ENCODE measurements at places on chromosomes 6 and 20. TPM values are rescaled to one million over a fixed set of nuclear protein-coding genes. Genes with fewer than 3 reads are reported as not detected.
A peak's percentile ranks its signal among the peaks of the same experiment; 100 is the strongest.

TUBB2B gene
- polyA plus RNA-seq = not detected

DNA sequence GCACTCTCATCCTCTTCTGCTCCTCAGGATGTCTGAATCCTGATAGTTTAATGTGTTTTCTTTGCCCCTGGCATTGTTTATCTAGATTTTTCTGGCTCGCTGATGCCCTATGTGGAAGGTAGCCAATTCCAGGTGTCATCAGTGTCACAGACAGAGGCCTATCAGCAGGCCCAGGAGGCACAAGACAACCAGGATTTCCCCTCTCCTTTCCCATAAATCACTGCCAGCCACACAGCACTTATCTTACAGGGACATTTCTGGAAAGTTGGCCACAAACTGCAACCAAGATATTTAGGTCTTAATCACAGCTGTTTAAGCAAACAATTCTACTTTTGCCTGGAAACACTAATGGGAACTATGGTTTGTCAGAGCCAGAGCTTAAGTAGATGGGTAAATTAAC is 28.1 kb downstream of the ADGRF5 start:
- H3K36me3 ChIP-seq = no peaks in the 10 kb centered on the region
- H3K27me3 ChIP-seq = no peaks in the 10 kb centered on the region
- H3K27ac ChIP-seq = no peak overlapping the region
- no peak for DNase-seq
- no peak overlapping the region for H3K4me3 ChIP-seq

GRCh38 chr6:105803442-105803841 is 282.7 kb upstream of the PRDM1 start:
- DNase-seq = no peak
- H3K4me3 ChIP-seq = no peak overlapping the region
- H3K4me1 ChIP-seq = no peaks in the 10 kb centered on the region

KCNK15 gene
- not detected for polyA plus RNA-seq

SLC32A1 gene
- not detected for polyA plus RNA-seq

- H3K27ac ChIP-seq = no peak overlapping the region
- H3K4me3 ChIP-seq = no peak overlapping the region
- DNase-seq = no peak
Observed at GRCh38 chr6:30875244-30876038, 8.9 kb upstream of the DDR1 start.

TEAD3 gene
- 0.47 TPM for polyA plus RNA-seq

STX16 gene
- 23.7 TPM for polyA plus RNA-seq

DNA sequence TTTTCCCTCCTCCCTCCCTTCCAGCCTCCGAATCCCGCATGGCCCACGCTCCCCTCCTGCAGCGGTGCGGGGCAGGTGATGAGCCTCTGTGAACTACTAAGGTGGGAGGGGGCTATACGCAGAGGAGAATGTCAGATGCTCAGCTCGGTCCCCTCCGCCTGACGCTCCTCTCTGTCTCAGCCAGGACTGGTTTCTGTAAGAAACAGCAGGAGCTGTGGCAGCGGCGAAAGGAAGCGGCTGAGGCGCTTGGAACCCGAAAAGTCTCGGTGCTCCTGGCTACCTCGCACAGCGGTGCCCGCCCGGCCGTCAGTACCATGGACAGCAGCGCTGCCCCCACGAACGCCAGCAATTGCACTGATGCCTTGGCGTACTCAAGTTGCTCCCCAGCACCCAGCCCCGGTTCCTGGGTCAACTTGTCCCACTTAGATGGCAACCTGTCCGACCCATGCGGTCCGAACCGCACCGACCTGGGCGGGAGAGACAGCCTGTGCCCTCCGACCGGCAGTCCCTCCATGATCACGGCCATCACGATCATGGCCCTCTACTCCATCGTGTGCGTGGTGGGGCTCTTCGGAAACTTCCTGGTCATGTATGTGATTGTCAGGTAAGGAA is at the start of gene OPRM1:
TSS of gene OPRM1 (plus strand) at position 10 of the 612 bp plus-strand sequence. CDS start at position 315, 305 bp downstream.
- peaks cover 24% of the 10 kb centered on the region for H3K27me3 ChIP-seq
- H3K27ac ChIP-seq = peak within 1 kb of the TSS; percentile 64
- H3K4me1 ChIP-seq = no peaks in the 10 kb centered on the region
- no peaks in the 10 kb centered on the region for H3K36me3 ChIP-seq

- no peaks in the 10 kb centered on the region for H3K27me3 ChIP-seq
- H3K4me3 ChIP-seq = no peak overlapping the region
- no peaks in the 10 kb centered on the region for H3K36me3 ChIP-seq
- no peak overlapping the region for H3K27ac ChIP-seq
Observed at GRCh38 chr6:73028893-73029450, 196.3 kb downstream of the KHDC1L start.

NNAT gene
- not detected for polyA plus RNA-seq

GRCh38 chr6:3410385-3411360 is 46.2 kb downstream of the SLC22A23 start:
- H3K27ac ChIP-seq = no peak overlapping the region
- H3K4me1 ChIP-seq = peaks cover 8% of the 10 kb centered on the region
- no peaks in the 10 kb centered on the region for H3K36me3 ChIP-seq
- peak; percentile 11 for DNase-seq
- H3K27me3 ChIP-seq = peaks cover 13% of the 10 kb centered on the region

COL11A2 gene
- polyA plus RNA-seq = 0.30 TPM

DNA sequence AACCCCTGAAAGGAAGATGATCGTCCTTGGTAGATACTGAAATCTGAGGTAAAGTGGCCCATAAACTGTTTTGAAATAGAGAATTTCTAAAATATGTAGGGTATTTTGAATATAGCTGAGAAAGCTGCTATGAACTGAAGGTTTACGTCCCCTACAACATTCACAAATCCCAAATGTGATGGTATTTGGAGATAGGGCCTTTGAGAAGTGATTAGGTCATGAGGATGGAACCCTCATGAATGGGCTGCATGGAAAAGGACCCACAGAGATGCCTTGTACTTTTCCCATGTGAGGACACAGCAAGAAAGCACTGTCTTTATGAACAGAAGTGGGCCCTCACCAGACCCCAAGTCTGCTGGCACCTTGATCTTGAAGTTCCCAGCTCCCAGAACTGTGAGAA is 6.8 kb upstream of the PNISR start:
- DNase-seq = no peak
- no peak overlapping the region for H3K27ac ChIP-seq
- H3K36me3 ChIP-seq = no peaks in the 10 kb centered on the region

ROMO1 gene
- 256 TPM for polyA plus RNA-seq

GRCh38 chr6:39493777-39494176 is 171.3 kb upstream of the KCNK16 start:
- H3K27me3 ChIP-seq = peaks cover 46% of the 10 kb centered on the region
- DNase-seq = no peak
- H3K36me3 ChIP-seq = no peaks in the 10 kb centered on the region
- no peak overlapping the region for H3K4me3 ChIP-seq

DEFB121 gene
- not detected for polyA plus RNA-seq

DNA sequence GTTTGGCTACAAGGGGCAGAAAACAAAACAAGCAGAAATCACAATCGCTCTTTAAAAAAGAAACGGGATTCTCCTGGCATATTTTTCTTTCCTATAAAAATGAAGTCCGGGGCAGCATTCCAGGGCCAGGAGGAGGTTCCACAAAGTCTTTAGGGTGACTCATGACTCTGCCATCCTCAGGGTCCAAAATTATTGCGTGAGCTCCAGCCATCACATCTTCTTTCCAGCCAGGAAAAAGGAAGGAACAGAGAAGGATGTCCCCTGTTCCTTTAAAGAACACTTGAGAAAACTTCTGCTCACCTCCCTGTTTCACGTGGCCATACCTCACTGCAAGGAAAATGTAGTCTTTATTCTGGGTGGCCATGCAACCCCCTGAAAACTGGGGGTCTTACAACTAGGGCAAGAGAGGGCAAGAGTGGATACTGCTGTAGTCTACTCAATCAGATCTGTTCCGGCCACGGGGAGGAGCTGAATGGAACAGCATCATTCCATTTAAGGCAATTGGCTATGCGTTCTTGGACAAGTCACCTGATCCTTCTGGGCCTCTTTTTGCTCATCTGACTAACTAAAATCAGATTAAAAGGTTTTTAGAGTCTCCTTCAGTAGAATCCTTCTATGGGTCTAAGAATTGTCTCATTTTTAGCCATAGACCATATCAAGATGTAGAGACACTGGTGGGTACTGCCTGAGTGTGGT is 49.4 kb downstream of the CTCFL start:
- H3K4me3 ChIP-seq = peak overlapping the region; percentile 93
- H3K27me3 ChIP-seq = no peaks in the 10 kb centered on the region
- peak overlapping the region; percentile 79 for H3K27ac ChIP-seq
- no peaks in the 10 kb centered on the region for H3K36me3 ChIP-seq

GRCh38 chr6:34218691-34219090 is 18.0 kb upstream of the HMGA1 start:
- no peaks in the 10 kb centered on the region for H3K27me3 ChIP-seq
- no peak for DNase-seq
- H3K27ac ChIP-seq = no peak overlapping the region

DNA sequence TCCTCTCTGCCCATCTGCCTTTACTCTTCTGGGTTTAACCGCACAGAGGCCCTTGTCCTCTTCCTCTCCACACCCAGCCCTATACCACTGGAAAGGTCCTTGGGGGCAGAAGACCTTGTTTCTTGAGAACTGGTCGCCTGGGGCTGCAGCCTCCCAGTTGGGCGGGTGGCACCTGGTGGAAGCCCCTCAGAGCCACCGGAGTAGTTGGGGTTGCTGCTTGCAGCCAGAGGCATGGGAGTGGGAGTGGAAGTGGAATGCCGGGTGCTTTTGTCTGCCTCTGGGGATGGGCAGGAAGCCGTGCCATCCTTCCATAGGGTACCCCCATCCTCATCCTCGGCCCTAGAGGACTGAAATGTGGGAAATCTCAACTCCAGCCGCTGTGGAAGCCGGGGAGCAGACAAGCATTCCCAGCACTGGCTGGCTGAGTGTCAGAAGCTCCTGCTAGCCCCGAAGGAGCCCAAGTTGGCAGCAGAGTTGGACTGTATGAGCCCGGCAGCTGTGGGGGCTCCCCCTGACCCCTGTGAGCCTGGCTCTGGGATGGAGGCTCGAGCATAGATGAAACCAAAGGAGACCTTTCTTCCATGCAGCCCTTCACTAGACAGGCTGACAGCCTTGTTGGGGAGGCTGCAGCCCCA is 1.2 kb downstream of the VSTM2L start:
- peaks cover 90% of the 10 kb centered on the region for H3K27me3 ChIP-seq
- H3K4me1 ChIP-seq = peaks cover 20% of the 10 kb centered on the region
- H3K36me3 ChIP-seq = no peaks in the 10 kb centered on the region
- H3K4me3 ChIP-seq = peak overlapping the region; percentile 66

DNA sequence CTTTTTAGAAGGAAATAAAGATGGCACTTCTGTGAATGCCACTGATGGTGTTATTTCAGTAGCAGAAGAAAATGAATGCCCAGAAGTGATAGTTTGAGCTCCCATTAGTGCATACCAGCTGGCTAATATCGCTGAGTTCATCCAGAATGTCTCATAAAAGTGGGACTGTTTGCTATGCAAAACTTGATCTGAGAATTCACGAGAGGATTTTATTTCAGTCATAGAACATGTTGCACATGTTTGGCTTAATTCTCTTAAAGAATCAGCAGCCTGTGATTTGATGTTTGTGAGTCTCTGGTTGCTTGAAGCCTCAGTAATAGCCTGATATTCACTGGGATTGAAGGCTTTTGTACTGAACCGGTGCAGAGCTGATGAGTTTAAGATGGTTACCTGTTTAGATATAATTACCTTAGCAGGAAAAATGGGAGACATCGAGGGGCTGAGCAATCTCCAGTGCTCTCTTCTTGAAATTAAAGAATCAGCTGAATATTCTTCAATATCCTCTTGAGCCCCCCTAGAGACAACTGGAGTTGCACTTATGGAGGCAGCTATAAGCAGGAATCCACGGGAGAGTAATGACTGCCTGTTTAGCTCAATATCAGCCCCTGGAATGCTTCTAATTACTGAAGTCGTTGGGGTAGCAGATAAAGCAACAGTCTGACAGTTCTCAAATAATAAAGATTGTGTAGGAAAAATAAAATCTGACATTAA is 955.5 kb downstream of the PHF3 start:
- H3K36me3 ChIP-seq = peaks cover 7% of the 10 kb centered on the region
- no peak overlapping the region for H3K27ac ChIP-seq
- H3K4me3 ChIP-seq = no peak overlapping the region
- no peak for DNase-seq
- no peaks in the 10 kb centered on the region for H3K4me1 ChIP-seq

HLA-DOB gene
- polyA plus RNA-seq = 1,199 TPM

C6orf141 gene
- not detected for polyA plus RNA-seq

DNA sequence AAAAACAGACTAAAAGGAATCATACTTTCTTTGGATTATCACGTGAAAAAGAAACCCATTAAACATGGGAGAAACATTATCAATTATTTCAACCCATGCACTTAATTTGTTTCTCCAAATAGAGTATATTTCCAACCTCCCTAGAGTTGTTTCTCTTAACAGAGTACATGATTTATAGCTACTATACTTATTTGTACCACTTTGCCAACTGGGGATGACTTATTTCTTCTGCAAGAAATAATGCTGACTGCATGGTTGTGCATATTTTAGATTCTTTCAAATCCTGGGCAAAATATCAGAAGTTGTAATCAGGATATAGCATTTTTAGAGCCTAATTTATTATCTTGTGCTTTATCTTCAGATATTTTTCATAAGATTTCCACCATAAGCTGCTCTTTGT is 629.1 kb upstream of the EYS start:
- DNase-seq = no peak
- H3K36me3 ChIP-seq = no peaks in the 10 kb centered on the region
- no peak overlapping the region for H3K27ac ChIP-seq
- H3K4me1 ChIP-seq = no peaks in the 10 kb centered on the region

GRCh38 chr6:20464041-20464440 is 62.4 kb downstream of the E2F3 start:
- no peak overlapping the region for H3K4me3 ChIP-seq
- H3K27ac ChIP-seq = no peak overlapping the region
- H3K4me1 ChIP-seq = peaks cover 23% of the 10 kb centered on the region
- DNase-seq = no peak
- peaks cover 24% of the 10 kb centered on the region for H3K36me3 ChIP-seq

MLN gene
- not detected for polyA plus RNA-seq

DNA sequence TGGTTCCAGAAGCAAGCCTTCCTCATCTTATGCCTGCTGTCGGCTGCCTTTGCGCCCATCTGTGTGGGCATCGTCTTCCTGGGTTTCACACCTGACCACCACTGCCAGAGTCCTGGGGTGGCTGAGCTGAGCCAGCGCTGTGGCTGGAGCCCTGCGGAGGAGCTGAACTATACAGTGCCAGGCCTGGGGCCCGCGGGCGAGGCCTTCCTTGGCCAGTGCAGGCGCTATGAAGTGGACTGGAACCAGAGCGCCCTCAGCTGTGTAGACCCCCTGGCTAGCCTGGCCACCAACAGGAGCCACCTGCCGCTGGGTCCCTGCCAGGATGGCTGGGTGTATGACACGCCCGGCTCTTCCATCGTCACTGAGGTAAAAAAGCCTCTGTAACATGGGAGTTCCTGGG is 366 bp downstream of the SLC22A1 start:
- no peak for DNase-seq
- H3K27me3 ChIP-seq = no peaks in the 10 kb centered on the region
- H3K27ac ChIP-seq = no peak overlapping the region
- peaks cover 13% of the 10 kb centered on the region for H3K36me3 ChIP-seq
- H3K4me1 ChIP-seq = no peaks in the 10 kb centered on the region

GRCh38 chr6:85421972-85422371 is 27.9 kb upstream of the NT5E start:
- H3K4me1 ChIP-seq = peaks cover 35% of the 10 kb centered on the region
- H3K27me3 ChIP-seq = no peaks in the 10 kb centered on the region
- peaks cover 16% of the 10 kb centered on the region for H3K36me3 ChIP-seq
- no peak for DNase-seq
- H3K27ac ChIP-seq = peak overlapping the region; percentile 8

GRCh38 chr6:138160329-138161087 is 1.2 kb upstream of the ARFGEF3 start:
- peak overlapping the region; percentile 60 for H3K27ac ChIP-seq
- no peak for DNase-seq
- H3K4me3 ChIP-seq = peak overlapping the region; percentile 67
- H3K27me3 ChIP-seq = peaks cover 56% of the 10 kb centered on the region

PRL gene
- polyA plus RNA-seq = not detected
